ENCODE measurements at places on chromosomes 7 and 10.

- no peak for DNase-seq
Observed at GRCh38 chr10:74406006-74406405, 255.0 kb downstream of the ADK start.

- peak; percentile 25 for DNase-seq
Observed at GRCh38 chr7:50450590-50451032, 461 bp upstream of the FIGNL1 start.

GRCh38 chr10:44650691-44651661, 260.2 kb upstream of the TMEM72 start:
- DNase-seq = no peak

GRCh38 chr7:47803025-47803424, 145.2 kb downstream of the PKD1L1 start:
- DNase-seq = no peak

DNA sequence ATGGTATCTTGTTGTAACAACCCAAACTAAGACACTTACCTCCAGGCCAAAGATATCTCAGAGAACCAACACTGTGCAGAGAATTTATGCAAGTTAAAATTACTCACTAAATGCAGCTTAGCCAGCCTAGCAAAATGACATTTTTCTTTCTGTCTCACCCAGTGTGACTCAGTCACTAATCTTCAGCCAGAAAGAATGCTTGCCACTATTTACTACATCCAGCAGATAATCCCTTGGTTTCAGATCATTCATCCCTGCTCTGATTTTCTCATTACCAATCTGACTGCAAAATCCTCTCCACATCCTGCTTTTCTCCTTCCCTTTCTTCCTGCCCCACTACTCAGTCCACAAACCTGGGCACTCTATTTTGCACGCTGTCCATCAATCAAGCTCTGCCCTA, 93.5 kb upstream of the NEBL start:
- DNase-seq = no peak

DNA sequence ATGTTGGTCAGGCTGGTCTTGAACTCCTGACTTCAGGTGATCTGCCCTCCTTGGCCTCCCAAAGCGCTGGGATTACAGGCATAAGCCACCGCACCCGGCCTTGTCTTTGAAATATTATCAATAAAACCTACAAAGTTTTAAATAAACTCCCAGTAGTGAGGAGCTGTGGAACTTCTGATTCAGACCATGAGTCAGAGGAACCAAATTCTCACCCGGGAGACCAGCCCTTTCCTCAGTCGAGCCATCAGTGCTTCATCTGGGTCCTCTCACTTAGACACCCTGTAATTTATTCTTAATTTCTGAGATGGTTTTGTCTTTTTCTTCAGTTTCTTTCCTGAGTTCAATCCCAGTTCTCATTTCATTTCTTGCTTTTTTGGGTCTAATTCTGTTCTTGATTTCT, 68.6 kb downstream of the DYNC2I1 start:
- no peak for DNase-seq

- DNase-seq = peak; percentile 3
Observed at GRCh38 chr10:17643339-17643754, 604 bp upstream of the STAM start.

- no peak for DNase-seq
Observed at GRCh38 chr10:51405580-51406351, 293.6 kb downstream of the CSTF2T start.

- DNase-seq = no peak
Observed at GRCh38 chr7:21346297-21346696, 81.6 kb upstream of the SP4 start.

- DNase-seq = no peak
Observed at GRCh38 chr7:130941322-130942210, 207.6 kb upstream of the KLF14 start.

GRCh38 chr7:77537136-77537777, at the start of gene PTPN12:
Gene PTPN12, plus strand, starts transcription at chr7:77537295. Its CDS starts 252 bp downstream, at chr7:77537547.
- DNase-seq = peak; percentile 23

DNA sequence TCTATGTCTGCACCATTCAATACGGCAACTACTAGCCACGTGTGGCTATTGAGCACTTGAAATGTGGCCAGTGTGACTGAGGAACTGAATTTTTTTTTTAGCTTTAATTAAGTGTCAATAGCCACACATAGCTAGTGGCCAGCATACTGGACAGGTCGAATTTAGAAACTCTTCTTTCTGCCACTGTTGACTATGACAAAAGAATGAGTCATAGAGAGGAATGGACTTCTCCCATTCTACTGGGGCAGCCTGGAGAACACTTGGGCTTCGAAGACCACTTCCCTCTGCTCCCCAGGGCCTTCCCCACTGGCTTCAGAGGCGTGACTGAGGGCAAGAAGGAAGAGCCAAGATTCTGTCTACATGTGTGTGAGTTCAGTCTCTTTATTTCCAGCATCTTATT, 137.5 kb downstream of the SNX10 start:
- DNase-seq = no peak

DNA sequence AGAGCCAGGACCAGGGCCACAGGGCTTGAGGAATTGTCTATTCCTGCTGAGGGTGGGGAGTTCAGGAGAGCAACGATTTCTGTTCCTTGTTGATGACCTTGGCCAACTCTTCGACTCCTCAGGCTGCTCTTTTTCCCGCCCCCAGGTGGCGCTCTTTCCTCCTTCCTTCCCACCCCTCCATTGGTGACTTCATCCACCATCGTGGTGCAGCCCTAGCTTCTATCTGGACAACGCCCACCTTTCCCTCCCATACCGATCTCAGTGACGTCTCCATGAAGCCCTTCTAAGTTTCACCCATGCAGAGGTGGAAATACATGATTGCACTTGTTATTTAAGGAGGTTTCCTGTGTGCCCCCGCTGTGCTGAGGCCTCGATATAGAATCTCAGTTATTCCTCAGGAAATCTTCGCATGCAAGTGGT, 22.1 kb upstream of the CARD11 start:
- peak; percentile 46 for DNase-seq

GRCh38 chr7:125057963-125058362, 128.3 kb upstream of the POT1 start:
- DNase-seq = no peak

DNA sequence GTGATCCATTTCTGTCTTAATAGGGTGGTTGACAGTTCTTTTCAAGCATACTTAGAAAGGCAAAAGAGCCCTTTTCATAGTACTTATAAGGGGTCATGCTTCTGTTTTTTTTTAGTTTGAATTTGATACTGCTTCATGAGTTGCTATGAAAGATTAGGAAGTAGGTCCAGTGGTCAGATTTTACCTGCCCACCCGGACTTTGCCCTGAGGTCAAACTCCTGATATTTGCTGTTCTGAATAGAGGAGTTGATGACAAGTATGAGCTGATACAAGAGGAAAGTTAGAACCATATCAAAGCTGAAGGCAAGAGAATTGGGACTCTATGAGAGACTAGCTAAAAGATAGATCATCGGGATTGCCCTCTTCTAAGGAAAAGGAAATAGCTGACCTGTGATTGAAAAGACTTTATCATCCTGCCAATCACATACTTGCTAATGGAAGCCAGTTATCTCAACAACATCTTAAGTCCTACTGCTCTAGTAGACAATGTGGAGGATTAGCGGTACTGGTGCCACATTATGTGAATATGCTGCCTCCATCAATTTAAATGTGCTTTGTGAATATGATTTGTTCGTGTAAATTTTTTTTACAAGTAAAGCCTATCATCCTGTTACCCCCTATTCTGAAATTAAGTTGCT, 37.5 kb upstream of the CYP26C1 start:
- DNase-seq = no peak

DNA sequence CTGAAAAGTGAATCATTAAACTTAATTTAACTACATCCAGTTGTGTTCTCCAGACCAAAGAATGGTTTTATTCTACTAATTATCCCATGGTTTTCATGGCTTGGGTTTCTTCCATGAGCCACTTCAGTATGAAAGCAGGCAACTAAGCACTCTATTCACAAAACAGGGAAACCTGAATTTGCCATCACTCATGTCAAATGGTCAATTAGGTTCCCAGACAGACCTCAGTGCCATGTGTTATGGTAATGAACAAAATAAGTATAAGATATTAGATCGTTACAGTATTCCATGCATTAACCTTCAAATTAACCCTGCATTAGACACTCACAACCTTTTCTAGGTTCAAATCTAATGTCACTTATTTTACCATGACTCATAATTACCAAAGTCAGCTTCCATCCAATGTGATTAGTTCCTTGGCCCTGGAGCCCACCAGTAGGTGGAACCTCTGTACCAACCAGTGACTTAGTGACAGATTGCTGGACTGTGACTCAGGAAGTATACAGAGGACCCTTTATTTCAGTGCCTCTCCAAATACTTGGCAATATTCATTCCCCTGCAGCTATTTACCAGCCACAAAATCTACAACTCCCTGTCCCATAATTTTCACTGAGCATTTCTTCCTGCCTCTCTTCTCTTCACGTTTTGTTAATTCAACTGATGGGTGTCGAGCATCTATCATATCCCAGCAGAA, 1270.2 kb upstream of the SORCS1 start:
- no peak for DNase-seq

DNA sequence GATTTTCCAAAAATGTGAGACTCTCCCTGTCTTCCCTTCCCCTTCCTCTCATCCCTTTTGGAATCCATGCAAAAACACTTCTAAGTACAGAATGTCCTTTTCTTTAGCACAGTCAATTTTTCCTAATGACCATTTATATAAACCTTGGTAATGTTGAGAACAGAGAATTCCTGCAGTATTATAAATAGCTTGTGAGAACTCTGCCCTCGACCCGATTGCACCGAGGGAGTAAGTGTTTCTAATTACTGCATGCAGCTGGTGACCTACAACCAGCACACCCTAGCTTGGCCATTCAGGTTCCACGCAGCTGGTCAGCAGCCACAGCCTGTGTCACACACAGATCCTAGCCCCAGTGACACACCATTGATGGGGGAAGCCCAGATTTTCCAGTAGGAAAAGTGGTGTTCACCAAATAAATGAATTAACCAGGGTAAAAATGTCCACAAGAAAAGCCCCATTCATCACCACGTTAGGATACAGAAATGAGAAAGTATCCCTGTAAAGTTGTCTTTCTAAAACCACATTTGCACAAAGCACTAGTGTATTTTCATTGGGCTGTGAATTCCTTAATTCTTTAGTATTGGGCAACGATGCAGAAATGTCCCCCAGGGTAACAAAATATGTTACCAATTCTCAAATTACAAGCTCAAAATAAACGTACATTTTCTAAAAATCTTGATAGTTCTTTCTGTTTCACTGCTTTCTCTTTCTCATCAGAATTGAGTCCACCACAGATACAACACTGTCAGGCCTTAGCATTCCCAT, 499.0 kb upstream of the KLF6 start:
- DNase-seq = no peak

- no peak for DNase-seq
Observed at GRCh38 chr7:79979437-79979836, 155.2 kb upstream of the GNAI1 start.

DNA sequence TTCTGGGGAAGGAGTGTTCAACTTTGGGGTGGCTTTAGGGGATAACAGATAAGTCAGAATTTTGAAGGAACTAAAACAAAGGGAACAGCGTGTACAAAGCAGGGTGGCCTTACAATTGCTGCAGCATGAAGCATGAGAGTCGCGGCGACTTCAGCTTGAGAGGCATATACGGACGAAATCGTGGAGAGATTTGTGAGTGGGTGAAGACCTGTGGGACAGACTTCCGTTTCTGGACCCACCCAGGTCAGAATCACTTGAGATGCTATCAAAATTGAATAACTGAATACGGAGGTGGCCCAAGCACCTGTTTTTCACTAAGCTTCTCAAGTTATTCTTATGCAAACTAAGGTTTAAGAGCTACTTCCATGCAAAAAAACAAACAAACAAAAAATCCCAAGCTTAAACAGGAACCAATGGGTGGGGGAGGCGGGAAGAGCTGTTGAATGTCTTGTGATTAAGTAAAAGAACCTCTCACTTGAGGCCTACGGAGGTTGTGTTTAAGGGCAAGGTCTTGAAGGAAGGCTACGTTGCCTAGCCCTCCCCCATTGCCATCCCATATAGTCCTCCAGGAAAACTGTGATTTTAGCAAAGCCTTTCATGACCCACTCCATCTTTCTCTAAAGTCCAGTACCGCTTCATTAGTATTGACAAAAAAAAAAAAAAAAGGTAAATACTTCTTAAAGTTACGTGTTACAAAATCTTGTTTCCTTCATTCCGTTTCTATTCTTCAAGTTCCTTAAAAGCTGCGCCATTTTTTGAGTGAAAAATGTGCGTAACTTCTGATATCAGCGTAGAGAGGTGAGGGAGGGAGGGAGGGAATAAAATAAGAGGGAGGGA, 1.3 kb upstream of the TRIM24 start:
- no peak for DNase-seq

All from activated CD4-positive, alpha-beta T cell treated with anti-CD3 and anti-CD28 coated beads, Interleukin-2, amount 50 U/mL, for 4 hours (primary cell).